Stimulated activated CD8-positive, alpha-beta memory T cell treated with anti-CD3 and anti-CD28 coated beads, Interleukin-7, amount 100 ng/mL, for 1 hour (primary cell): ENCODE measurements at places on chromosomes 6 and 20.

DNA sequence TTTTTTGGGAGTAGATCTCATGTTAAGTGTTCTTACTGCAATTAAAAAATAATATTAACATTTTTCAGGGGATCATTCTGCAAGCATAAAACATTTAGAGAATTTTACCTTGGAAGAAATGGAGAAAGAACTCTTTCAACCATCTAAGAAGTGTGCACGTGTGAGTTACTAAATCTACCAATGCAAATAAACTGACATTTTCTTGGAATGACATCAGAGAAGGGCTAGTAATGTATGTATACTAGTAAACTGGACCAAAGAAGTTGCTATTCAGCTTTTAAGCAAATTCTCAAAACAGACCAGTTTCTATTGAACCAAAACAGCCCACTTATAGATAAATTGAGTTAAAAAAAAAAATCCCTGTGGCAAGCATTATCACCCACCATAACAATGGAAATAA is 191.2 kb downstream of the BTBD3 start:
- no peak for DNase-seq

DNA sequence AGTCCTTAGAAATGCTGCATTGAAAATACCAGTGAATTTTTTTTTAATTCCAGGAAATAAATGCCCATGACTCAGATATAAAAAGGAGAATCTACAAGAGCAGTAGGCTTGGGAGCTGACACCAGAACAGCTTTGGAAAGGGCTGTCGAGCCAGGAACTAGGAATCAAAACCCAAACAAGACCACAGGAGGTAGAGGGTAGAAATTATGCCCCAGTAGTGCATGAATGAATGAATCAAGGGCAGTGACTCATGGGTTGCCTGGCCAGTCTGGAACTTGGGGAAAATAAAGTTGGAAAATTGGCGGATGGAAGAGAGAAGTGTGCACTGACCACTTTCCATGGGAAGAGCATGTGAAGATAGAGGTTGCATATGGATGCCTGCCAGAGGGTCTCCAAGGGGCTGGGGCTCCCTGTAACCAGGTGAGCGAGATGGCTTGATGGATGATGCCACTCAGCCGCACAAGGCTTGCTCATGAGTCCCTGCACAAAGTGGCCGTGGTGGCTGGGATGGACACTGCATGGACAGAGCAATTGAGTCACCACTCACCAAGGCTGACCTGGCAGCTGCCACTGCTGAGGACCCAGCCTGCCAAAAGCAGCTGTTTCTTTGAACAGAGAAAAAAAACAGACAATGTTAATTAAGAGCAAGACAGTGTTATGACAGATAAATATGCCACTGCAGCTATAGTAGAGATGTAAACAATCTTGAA is 15.2 kb upstream of the MCCD1 start:
- DNase-seq, result no peak

GRCh38 chr6:25962149-25963127 is at the start of gene TRIM38:
Gene TRIM38 (plus strand): TSS chr6:25962802. CDS start chr6:25966523, 3,721 bp downstream.
- peak; percentile 38 for DNase-seq

DNA sequence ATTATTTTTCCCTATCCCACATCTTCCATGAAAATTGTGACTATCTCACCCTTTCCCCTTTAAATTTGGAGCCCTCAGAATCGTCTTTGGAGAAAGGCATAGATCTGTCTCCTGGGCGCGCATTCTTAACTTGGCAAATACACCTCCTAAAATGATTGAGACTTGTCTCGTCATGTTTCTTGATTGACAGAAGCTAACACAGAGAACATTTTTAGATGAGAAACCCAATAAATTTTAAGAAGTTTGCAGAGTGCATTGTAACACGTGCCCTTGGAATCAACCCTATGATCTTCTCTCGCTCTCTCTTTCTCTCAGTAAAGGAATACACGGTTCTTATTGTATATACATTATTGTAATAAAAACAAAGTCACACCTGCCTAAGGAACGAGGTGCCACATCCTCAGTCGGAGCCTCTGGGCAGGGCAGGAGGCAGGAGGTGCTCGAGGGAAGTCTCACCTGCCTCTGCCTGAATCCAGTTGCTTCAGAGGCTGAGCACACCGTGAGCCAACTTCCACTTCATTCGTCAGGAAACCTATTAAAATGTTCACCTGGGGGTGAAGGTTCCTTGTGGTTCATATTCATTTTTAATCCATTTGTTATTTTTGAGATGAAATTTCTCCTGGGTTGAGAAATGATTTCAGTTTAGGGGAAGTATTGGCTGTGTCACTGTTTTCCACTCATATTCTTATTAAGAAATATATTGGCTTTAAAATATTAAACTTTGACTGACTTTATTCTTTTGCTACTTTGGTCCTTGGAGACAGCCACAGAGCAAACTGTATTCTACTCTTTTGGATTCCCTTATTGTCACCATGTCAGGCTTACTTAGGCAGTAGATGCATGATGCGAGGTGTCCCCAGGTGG is 90.5 kb upstream of the THBS2 start:
- DNase-seq, result no peak

- no peak for DNase-seq
Measured at GRCh38 chr6:131642987-131643611, 6.0 kb downstream of the ENPP3 start.

DNA sequence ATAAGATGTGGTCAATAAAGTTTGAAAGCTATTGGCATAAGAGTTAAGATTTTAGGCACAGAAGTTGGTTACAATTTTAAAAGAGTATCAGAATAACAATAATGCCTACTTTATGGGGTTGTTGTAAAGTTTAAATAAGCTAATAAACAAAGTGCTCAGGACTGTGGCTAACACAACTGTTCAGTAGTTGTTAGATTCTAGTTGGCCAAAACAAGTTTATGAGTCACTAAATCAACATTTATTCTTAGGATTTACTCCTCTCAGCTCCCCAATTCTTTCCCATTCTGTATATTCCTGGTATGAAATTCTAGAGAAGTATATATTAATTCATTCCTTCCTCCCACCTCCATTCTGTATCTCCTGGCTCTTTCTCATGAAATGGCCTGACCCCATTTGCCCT is 14.5 kb downstream of the RMND1 start:
- no peak for DNase-seq

DNA sequence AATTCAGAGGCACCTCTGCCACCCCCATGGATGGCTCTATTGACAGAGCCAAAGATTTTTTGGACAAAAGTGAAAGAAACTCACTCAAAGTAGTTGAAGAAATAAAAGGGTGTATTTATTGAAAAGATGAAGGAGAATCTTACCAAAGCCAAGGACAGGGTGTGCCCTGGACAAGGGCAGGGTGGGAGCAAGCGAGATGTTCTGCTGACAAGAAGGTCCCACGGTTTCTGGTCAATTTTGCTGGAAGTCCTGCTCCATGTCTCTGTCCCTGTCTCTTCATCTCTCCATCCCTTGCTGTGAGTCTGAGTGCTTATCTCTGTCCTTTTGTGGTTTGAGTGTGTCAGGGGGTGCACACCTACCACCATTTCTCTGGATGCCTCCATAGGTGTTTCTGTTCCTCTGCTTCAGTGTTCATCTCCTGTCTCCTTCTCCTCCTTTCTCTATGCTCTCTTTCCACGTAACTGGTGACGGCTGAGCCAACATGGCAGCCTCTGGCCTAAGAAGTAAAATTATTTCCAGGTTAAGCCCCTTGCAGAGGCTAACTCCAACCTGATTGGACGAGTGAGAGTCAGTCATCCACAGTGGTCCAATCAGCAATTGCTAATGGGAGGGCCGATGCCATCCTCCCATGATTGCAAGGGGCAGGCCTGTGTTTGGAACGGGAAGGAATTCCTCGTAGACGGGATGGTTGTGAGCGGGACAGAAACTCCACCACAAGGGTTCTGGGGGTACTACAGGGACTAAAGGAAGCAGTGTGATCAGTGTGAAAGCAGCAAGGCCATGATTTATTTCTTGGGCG is 502.1 kb upstream of the CDH4 start:
- DNase-seq, result no peak

GRCh38 chr6:24574809-24575208 is 71.2 kb downstream of the KIAA0319 start:
- DNase-seq, result no peak

- DNase-seq, result no peak
Measured at GRCh38 chr6:67224989-67225388, 1410.1 kb upstream of the ADGRB3 start.

DNA sequence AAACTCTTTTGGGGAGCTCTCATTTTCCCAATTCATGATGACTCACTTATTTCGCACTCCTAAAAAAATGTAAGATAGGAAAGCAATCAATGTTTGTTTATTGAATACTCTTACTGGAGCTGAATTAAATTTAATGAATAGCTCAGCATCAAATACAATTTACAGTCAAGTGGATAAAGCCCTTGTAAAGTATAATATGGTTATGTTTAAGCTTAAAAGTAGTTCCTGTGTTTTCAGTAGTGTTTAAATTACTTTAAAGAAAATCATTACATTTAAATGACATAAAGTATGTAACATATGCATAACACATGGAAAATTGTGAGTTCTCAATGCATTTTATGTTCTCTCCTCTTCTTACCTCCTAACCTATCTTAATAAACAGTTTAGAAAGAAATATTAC is at the start of gene OR2B3:
Gene OR2B3 (minus strand): TSS at position 101 of the 400 bp plus-strand sequence. CDS start 65 bp downstream, at position 36.
- no peak for DNase-seq

DNA sequence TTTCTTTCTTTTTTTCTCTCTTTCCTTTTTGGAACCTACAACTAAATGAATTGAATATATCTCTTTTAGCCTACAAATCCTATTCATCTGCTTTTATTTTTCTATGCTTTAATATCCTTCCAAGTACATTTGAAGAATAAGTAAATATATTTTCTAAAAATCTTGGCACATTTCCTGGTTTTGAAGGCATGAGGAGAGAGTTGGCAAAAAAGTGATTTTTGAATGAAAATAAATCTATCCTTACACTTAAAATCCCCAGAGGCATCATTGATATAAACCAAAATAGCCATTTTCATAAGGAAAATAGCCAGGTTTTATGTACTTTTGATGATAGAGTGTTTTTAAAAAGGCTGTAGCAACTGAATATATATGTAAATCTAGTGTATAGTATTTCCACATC is 69.0 kb downstream of the SAMD5 start:
- DNase-seq, result no peak

DNA sequence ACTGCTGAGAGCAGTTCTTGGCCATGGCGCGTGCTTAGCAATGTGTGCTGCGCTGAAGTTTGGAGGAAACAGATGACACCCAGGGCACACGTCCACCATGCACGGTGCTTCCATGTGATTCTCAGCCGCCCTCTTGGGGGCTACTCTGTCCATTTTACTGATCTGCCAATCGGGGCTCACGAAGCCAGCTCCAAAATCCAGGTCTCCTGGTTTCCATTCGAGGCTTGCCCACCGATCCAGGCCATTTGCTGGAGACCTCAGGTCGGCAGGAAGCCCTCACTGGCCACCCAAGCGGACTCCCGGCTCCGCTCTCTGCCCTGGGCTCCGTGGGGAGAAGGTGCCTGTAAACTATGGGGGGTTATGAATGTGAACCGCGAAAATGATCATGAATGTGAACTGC is 11.7 kb upstream of the FRMD1 start:
- no peak for DNase-seq

GRCh38 chr6:34239893-34240292 is 3.2 kb downstream of the HMGA1 start:
- DNase-seq, result no peak

DNA sequence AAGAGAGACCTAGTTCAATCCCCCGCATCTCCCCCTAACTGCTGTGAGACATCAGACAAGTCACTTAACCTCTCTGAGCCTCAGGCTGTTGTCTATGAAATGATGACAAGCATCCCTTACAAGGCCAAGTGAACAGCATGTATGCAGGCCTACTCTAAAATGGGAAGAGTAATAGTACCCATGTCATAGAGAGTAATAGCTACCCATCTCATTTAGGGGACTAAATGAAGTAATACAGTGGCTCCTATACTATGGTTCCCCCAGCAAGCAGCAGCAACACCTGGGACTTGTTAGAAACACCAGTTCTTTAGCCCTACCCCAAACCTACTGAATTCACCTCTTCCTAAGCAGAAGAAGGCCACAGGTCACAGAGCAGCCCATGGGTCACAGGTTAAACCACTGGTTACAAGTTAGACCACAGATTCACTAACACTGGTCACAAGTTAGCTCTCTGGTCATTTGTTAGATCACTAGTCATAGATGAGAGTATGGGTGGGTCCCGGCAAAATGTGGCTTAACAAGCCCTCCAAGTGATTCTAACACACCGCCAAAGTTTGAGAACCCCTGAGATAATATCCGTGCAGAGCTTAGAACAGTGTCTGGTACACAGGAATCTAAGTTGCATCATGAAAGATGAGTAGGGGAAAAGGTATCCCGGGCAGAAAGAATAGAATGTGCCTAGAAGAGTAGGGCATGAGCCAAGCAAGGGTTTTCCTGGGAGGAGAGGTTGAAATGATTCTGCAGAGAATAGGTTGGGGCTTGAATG is 1.4 kb downstream of the DEFB124 start:
- DNase-seq, result no peak

- no peak for DNase-seq
Measured at GRCh38 chr6:12012038-12012557, at the start of gene HIVEP1. Gene HIVEP1 (plus strand): TSS chr6:12012312. CDS start chr6:12015629, 3,317 bp downstream.

GRCh38 chr20:2331106-2331505 is 35.3 kb downstream of the TGM3 start:
- no peak for DNase-seq

- no peak for DNase-seq
Measured at GRCh38 chr6:44086931-44087574, 40.2 kb downstream of the MRPL14 start.

GRCh38 chr6:16844183-16844582 is 82.9 kb upstream of the ATXN1 start:
- no peak for DNase-seq

- no peak for DNase-seq
Measured at GRCh38 chr20:47070176-47070575, 175.5 kb downstream of the EYA2 start.

GRCh38 chr20:30286157-30286556 is 971.3 kb upstream of the DEFB115 start:
- DNase-seq, result no peak

DNA sequence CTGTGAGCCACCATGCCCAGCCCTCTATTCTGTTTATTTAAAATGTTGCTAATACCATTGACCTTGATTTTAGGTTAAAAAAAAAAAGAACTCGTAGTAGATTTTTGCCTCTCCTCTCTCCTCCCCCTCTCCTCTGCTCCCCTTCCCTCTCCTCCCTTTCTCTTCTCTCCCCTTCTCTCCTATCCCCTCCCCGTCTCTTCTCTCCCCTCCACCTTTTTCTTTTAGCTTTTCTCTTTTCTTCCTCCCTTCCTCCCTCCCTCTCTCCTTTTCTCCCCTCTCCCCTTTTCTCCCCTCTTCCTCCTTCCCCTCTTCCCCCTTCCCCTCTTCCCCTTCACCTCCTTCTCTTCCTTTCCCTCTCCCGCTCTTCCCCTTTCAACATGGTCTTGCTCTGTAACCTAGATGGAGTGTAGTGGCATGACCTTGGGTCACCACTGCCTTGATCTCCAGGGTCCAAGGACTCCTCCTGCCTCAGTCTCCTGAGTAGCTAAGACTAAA is 223.8 kb downstream of the ZFAND3 start:
- DNase-seq, result no peak
